Heart left ventricle (tissue), 16 donors: ENCODE measurements at places on chromosomes 6 and 20.

GRCh38 chr6:31396422-31397152, 6.8 kb upstream of the MICA start:
- DNase-seq = peak; percentile 70

DNA sequence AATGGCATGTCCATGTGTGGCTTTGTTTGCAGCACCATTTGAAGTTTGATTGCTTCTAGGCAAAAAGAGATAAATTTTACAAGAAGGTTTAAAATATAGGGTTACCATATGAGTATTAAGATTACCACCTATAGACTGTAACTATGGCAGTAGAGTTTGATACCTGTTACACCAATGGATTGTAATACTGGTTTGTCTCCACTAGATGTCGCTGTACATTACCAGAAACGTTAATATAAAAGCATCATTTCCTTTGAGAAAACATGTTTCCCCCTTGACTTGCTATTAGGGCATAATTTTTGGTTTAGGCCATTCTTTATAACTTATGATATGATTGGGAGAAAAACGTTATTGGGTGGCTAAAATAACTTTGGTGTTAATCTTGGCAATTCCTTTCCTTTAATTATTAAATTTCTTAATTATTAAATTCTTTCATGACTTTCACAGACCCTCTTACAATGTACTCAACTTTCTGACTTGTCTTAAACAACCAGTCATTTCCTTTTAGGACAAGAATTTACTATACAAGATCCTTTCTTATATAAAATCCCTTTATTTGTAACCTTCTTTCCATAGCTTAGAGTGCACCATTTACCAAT, 42.8 kb downstream of the HLA-DPB1 start:
- no peak for DNase-seq

- no peak for DNase-seq
These were observed 78.1 kb downstream of the CFAP61 start for GRCh38 chr20:20130399-20130798.

- DNase-seq = peak; percentile 70
These were observed 56.3 kb upstream of the TULP1 start for GRCh38 chr6:35569011-35569461.

GRCh38 chr6:98295515-98296175, 538.7 kb upstream of the POU3F2 start:
- DNase-seq = no peak

GRCh38 chr20:17504066-17504897, 26.9 kb downstream of the BFSP1 start:
- no peak for DNase-seq

GRCh38 chr6:50285735-50286134, 236.0 kb upstream of the DEFB112 start:
- no peak for DNase-seq

- DNase-seq = no peak
These were observed 69.2 kb upstream of the E2F3 start for GRCh38 chr6:20332441-20333006.

- no peak for DNase-seq
These were observed 203.8 kb upstream of the PCSK2 start for GRCh38 chr20:17023036-17023435.

GRCh38 chr6:70398783-70399728, 14.3 kb upstream of the FAM135A start:
- DNase-seq = peak; percentile 14

DNA sequence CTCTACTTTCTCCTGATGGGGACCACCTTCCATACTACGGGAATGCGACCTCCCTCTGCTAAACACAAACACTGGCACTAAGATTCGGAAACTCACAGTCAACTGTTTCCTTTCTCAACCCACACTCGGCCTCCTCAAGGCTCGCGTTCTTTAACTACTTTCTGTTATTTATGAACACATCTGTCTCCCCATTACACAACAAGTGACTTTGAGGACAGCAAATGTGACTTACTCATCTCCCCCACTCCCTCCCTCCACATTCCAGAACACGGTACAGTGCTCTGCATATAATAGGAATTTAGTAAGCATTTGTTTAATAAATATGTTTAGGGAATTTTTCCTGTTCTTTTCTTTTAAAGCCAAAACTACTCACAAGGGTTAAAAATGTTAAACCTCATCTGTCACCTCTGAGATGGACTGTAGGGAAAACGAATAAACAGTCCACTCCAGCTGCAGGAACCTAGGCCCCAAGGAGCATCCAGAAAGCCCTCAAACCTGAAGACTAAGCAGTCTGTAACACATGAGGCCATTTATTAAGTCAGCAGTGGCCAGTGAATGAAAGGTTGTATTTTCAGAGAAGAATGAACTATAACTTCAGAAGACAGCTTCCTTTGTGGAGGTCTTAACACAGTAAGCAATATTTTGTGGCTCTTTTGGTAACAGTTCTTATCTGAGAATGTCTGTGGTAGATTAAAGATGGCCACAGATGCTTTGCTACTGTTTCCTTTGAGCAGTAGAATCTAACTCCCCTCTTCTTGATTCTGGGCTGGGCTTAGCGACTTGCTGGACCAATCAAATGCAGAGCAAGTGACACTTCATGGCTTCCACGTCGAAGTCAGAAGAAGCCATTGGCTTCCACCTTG, 209.6 kb upstream of the DTNBP1 start:
- no peak for DNase-seq

GRCh38 chr6:137815692-137816091, 51.4 kb upstream of the TNFAIP3 start:
- DNase-seq = no peak

DNA sequence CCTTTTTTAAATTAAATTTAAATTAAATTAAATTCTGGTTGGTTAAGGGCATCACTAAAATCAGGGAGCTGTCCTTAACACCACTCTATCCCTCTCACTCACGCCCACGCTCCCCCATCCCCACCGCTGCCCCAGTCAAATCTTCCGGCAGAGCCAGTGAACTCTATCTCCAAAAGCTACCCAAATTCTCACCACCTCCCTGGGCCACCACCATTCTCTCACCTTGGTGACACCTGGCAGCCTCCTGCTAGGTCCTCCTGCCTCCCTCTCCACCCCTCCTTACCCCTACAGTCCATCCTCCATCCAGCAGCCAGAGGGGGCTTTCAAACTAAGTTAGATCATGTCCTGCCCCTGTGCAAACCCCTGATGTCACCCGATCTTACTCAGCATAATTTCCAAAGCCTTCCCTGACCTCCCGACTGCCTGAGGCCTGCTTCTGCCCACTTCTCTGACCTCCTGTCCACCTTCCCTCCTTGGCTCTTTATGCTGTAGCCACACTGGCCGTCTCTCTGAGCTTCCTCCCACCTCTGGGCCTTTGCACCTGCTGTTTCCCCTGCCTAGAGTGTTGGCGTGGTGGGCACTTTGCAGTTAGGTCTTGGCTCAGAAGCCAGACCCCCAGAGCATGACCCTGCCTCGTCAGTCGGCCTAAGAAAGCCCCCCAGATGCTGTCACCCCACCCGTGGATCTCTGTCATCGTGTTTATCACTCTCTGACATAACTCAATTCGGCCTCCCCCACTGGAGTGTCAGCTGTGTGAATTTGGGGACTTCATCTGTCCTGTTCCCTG, 24.7 kb downstream of the PTGIS start:
- no peak for DNase-seq

GRCh38 chr6:170436209-170436809, 116.8 kb downstream of the PSMB1 start:
- no peak for DNase-seq

DNA sequence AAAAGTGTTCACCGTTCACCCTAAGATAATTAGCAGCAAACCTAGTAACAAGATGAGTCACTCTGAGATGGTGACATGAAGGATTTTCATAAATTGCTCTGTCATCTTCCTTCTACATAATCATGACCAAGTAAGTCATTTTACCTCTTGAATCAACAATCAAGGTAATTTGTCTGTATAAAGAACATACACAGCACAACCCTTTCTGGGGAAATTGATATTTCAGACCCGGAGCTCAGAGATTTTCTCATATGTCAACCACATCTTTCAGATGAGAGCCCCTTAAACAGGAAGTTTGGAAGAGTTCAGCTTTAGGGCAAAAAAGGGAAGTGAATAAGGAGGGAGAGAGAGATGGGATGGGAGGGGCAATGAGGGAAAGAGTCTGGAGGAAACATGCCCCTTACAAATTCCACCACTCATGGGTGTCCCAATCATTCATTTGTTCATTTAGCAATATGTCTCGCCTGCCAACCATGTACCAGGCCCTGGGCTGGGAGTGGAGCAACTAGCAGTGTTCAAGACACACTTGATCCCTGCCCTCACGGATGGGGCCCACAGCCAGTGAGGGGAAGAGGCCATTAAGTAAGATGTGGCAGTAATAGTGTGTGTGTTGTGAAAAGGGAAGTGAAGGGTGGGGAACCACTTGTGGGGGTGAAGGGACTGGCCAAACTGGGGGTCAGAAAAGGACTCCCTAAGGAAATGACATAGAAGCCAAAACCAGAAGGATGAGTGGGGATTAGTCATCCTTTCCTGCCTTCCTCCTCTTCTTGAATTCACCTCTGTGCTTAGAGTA, 190.9 kb downstream of the MAFB start:
- DNase-seq = peak; percentile 66

GRCh38 chr20:57066126-57066900, 200.1 kb downstream of the BMP7 start:
- DNase-seq = no peak

GRCh38 chr6:68978411-68978810, 343.3 kb downstream of the ADGRB3 start:
- DNase-seq = no peak

- no peak for DNase-seq
These were observed 3.3 kb downstream of the MYO6 start for GRCh38 chr6:75752365-75752764.

- no peak for DNase-seq
These were observed 31.8 kb upstream of the BLCAP start for GRCh38 chr20:37559312-37560027.

DNA sequence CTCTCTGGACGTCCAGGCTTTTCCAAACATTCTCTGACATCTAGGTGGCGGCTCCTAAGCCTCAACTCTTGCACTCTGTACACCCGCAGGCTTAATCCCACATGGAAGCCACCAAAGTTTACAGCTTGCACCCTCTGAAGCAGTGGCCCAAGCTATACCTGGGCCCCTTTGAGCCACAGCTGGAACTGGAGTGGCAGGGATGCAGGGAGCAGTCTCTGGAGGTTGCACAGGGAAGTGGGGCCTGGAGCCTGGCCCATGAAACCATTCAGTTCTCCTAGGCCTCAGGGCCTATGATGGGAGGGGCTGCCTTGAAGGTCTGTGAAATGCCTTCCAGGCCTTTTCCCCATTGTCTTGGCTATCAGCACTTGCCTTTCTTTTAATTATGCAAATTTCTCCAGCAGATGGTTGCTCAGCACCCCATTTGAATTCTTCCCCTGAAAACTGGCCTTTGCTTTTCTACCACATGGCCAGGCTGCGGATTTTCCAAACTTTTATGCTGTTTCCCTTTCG, 64.9 kb downstream of the IRF4 start:
- no peak for DNase-seq

GRCh38 chr6:165652766-165653165, 10.3 kb downstream of the PDE10A start:
- DNase-seq = no peak

- no peak for DNase-seq
These were observed 8.6 kb downstream of the GPX5 start for GRCh38 chr6:28534306-28534705.

DNA sequence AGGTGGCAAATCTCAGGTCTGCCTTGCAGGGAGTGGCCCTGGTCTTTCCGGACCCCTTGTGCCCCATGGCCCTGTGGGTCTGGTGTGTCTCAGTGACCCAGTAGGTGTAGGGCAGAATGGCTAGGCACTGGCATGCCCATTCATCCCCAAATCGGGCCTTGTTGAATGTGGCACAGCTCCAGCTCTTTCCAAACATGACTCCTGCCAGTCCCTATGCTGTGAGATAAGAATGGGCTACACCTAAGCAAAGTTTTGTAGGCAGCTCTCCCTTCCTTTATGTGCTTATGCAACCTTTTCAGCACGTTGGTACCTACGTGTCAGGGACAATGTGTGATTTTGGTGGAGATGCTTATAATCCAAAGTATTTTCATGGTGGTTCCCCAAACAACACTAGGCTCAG, 33.9 kb downstream of the FOXO3 start:
- peak; percentile 34 for DNase-seq

GRCh38 chr20:10611357-10611756, 62.4 kb downstream of the JAG1 start:
- DNase-seq = peak; percentile 69

GRCh38 chr20:44193801-44194200, 6.8 kb upstream of the JPH2 start:
- no peak for DNase-seq

GRCh38 chr20:15895126-15895525, 678.1 kb downstream of the KIF16B start:
- DNase-seq = no peak

DNA sequence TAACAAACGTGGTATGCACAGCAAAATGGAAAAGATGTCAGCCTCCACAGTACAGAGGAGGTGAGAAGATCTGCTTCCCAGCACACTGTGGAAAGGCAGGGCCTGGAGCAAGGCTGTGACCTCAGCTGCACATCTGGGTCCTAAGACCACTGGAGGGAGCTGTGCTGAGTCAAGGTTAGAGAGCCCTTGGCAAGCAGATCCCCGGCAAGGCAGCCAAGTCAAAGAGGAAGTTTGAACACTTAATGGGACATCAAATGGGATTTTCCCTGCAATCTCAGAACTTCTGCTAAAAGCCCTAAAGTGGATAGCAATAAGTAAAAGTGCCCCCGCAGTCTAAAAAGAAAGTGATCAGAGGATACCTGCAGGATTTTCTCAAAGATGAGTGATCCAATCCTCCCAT, 39.5 kb downstream of the UNC5CL start:
- peak; percentile 79 for DNase-seq
